Activated CD8-positive, alpha-beta memory T cell treated with anti-CD3 and anti-CD28 coated beads for 48 hours (primary cell): ENCODE measurements at places on chromosomes 7 and 10.

GRCh38 chr10:28684986-28685580 lies 7.8 kb downstream of the BAMBI start:
- no peak for DNase-seq

DNA sequence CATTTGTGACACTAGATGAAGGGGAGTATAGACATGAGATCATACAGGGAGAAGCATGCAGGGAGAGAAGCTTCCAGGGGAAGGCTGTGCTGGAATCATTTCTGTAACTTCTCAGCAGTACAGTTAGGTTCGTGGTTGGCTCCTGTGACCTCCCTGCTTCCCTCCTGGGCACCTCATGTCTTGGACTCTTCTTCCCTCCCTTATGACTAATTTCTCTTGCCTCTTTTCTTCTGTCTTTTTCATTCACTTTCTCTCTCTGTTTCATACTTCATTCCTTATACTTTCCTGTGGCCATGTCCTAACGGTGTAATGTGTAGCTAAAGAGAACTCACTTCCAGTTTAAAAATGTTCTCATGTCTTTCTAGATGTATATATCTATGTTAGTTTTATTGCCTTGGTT lies 19.1 kb upstream of the HKDC1 start:
- DNase-seq, result no peak

DNA sequence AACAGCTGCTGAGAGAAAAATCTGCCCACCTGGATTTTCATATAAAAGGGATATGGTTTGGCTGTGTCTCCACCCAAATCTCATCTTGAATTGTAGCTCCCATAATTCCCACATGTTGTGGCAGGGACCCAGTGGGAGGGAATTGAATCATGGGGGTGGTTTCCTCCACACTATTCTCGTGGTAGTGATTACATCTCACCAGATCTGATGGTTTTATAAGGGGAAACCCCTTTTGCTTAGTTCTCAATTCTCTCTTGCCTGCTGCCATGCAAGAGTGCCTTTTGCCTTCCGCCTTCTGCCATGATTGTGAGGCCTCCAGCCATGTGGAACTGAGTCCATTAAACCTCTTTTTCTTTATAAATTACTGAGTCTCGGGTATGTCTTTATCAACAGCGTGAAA lies 20.8 kb upstream of the MKI67 start:
- DNase-seq, result no peak

GRCh38 chr7:39515534-39516228 lies 50.5 kb upstream of the YAE1 start:
- no peak for DNase-seq

DNA sequence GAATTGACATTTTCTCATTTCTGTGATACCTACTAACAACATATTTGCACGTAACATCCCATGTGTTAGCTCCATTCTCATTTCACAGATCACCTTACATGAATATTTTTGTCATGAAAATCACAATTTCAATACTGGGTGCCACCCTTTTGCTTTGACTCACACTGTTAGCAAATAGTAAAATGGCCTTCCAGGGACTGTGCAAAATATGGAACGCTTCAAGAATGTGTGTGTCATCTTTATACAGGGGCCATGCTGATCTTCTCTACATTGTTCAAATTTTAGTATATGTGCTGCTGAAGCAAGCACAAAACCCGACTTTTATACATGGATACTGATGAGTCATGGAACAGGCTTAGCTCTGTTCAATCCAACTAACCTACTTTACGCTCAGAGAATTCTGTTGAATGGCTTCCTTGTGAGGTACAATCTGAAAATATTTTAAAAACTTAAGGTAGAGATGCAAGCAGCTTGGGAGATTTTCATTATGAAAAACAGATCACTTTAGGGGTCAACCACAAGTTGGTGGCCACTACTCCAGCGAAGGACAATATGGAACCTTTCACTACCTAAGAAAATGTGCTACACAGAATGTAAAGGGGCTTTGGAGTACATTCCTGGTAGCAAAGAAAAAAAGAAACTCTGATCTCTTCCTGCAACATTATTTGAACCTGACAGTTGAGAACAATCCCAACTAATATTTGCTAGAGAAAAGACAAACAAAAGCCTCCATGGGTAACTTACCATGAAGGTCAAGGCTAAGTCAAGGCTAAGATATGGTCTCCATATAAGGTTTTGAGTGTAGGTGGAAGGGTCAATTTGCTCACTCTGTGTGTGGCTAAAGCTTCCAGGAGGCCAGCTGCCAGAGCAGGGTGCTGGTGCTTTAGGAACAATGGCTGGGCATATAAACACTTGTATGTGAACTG lies 11.9 kb downstream of the ANKRD26 start:
- no peak for DNase-seq

- DNase-seq, result no peak
Measured at GRCh38 chr7:46003896-46004875, 83.1 kb upstream of the IGFBP3 start.

DNA sequence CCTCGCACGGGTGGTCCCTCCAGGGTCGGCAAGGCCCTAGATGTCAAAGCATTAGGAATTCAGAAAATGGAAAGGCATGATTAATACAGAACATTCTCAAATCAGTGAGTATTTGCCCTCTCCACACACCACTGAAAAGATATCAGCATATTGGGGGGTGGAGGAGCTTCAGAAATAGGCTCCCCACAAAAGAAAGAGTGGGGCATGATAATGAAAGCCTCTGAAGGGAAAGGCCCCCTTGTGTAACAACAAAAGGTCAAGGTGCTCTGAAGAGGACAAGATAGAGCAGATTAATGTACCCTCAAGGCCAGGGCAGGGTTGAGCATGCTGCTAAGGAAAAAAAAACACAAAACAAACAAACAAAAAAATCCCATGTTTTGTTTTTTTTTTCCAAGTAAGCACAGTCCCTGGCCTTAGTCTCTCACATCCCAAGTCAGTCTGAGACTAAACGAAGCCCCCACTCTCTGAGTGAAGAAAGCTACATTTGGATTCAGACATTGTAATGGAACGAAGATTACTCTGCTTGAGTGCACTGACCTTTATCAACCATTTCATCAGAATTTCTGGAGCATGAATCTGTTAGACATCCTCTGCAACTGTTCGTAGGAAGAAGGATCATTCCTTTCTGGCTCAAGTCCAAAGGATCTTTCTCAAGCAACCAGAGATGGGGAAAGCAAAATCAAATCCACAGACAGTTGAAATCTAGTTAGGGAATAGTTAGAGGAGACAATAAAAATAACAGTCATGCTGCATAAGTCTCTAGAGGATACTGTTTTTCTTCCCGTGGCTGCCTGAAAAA lies 27.4 kb upstream of the DGKI start:
- no peak for DNase-seq
